ENCODE measurements at places on chromosomes 6 and 20.

GRCh38 chr20:34249291-34249690, 8.1 kb downstream of the ASIP start:
- no peak for DNase-seq

DNA sequence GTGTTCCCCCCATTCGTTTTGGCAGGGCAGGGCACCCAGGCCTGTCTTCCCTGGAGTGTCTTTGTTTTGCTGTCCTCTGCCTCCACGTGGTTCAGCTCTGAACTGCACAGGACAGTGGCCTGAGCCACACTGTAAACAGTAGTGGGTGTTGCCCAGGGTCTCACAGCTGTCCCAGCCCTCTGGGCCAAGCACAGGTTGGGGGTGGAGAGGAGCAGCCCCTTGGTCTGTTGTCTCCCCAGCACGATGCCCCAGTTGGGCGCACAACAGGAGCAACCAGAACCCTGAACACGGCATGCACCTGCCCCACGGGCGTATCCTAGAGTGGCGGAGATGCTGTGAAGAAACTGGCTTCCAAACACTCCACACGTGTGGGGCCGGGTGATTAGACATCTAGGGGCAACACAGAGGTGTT, 14.4 kb downstream of the CCDC167 start:
- DNase-seq, result no peak

- no peak for DNase-seq
Observed at GRCh38 chr20:37902504-37903313, at the start of gene VSTM2L. Gene VSTM2L (plus strand): TSS chr20:37903127. CDS start chr20:37903351, 224 bp downstream.

DNA sequence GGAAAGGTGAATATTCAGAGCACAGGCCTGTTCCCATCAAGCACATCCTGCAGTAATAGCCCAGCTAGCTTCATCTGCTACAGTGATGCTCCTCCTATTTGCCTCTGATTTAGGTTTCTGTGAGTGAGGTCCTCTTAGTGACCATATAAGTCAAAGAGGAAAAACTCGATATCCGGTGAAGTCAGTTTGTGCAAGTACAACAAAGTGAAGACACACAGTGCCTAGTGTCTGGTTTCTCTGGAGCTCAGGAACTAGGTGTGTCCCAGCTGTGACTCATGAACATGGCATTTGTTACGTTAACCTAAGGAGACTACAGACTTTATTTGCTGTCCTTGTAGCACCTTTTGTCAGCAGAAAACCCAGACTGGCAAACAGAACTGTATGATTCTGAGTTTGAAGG, 33.9 kb downstream of the EDN1 start:
- no peak for DNase-seq

GRCh38 chr6:157761331-157761921, 61.6 kb upstream of the SNX9 start:
- no peak for DNase-seq

DNA sequence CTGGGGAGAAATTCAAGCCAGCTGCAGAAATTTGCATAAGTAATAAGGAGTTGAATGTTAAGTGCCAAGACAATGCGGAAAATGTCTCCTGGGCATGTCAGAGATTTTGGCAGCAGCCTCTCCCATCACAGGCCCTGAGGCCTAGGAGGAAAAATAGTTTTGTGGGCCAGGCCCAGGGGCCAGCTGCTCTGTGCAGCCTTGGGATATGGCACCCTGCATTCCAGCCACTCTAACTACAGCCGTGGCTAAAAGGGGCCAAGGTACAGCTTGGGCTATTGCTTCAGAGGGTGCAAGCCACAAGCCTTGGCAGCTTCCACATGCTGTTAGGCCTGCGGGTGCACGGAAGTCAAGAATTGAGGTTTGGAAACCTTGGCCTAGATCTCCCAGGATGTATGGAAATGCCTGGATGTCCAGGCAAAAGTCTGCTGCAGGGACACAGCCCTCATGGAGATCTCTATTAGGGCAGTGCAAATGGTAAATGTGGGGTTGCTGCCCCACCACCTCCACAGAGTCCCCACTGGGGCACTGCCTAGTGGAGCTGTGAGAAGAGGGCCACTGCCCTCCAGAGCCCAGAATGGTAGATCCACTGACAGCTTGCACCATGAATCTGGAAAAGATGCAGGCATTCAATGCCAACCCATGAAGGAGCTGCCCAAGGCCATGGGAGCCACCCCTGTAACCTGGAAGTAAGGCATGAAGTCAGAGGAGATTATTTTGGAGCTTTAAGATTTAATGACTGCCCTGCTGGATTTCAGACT, 126.5 kb downstream of the DTNBP1 start:
- DNase-seq, result no peak

DNA sequence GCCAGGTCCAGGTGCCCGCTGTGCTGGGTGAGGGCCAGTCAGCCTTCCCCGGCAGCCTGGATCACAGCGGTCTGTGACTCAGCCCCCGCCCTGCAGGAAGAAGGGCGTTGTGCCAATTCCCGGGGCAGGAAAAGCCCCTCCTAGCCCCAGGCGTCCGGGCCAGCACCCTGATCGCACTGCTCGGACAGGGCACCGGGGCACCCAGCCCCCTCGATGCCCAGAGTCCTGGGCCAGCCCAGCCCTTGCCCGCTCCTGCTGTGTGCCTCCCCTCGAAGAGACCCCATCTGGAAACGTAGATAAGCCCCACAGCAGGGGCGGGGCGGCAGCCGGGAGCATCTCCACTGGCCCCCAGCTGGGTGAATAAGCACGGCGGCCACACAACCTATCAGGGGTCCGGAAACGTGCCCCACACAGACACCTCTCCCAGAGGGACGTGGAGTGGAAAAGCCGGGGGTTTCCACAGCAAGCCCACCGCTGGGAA, 9.9 kb downstream of the LAMA5 start:
- DNase-seq, result no peak

DNA sequence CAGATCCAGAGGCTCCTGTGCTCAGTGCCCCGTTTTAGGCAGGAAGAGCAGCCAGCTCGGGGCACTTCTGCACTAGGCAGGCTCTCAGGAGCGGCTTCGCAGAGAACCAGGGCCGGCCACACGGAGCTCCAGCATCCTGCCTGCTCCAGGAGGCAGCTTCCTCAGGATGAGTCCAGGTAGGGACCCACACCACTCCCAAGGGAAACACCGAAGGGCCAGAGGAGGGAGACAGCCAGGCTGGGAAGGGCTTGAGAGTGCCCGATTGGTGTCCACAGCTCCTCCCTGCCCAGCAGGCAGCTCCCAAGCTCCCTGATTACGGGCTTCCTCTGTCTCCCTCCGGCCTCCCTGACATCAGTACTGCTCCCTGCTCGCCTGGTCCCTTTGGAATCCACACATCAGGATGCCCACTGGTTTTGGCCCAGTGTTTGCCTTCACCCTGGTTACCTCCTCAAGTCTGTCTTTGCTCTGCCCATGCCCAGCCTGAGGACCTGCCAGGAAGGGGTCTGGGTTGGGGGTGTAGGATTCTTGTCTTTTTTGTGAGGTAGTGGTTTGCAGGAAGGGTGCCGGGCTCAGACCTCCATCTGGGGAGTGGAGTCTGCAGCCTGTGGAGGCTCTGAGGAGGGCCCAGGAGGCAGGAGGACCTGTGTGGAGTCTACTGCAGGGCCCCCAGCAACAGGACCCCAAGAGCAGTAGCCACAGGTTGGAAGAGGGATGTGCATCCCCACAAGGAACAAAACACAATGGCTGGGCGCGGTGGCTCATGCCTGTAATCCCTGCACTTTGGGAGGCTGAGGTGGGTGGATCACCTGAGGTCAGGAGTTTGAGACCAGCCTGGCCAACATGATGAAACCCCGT, 11.2 kb upstream of the PYGB start:
- DNase-seq, result no peak

- no peak for DNase-seq
Observed at GRCh38 chr20:34915131-34915530, 38.7 kb downstream of the ACSS2 start.

DNA sequence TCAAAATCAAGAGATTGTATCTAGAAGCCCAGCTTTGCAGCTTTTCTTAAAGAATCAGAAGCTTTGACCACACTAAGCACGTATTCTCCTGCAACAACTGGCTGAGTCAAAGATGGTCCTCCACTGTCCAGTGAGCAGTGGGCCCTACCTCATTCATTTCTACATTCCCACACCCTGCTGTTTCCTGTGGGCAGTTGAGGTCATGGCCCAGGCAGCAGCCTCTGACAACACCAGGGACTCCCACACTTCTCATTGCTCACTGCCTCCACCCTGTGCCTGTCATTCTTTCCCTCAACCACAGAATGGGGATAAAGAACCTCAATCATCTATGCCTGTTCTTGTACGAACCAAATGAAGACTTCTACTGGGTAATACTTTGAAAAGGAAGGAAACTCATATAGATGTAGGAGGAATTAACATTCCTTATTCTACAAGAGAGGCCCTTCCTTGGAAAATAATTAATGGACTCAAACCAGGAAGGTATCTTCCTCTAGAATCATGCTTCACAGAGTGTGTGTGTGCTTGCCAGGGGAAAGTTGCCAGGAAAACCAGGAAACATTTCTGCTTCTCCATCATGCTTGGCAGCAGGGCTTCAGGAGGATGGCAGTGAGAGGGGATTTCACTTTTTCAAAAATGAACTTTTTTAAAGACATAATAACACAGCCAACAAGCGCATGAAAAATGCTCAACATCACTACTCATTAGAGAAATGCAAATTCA, 191.7 kb upstream of the RIN2 start:
- no peak for DNase-seq

GRCh38 chr20:9402141-9402540, 112.2 kb upstream of the LAMP5 start:
- no peak for DNase-seq

GRCh38 chr6:5083307-5083583, 1.9 kb upstream of the PPP1R3G start:
- no peak for DNase-seq

DNA sequence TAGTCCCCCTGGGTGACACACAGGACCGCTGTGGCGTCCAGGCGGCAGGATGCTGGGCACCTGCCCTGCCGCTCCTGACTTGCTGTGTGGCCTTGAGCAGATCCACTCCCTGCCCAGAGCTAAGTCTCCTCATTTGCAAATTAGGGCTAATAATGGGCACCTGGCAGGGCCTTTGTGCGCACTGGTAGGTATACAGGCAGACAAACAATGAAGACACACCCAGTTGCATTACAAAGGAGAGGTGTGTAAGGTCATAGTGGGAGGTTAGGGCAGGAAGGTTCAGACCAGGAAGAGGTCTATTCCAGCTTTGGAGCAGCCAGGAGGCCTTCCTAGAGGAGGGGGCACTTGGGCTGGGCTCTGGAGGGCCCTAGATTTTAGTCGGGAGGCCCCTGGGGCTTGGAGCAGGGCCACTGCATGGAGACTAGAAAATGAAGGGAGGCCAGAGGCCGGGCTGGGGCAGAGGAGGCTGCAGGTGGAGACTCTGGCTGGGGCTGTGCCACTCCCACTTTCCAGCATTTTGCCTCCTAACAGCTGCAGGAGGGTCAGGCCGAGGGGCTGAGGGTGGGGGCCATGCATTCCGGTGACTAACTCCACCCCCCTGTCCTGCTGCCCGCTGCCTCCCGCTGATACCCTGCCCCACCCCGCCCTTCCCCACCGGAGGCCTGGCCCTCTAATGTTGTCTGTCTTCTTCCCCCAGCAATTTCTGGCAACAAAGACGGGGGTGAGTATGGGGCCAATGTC, 28.5 kb downstream of the MYH7B start:
- no peak for DNase-seq

GRCh38 chr6:56235245-56235644, 12.1 kb downstream of the COL21A1 start:
- DNase-seq, result no peak

GRCh38 chr6:1461736-1462135, 72.4 kb downstream of the FOXF2 start:
- DNase-seq, result no peak

- no peak for DNase-seq
Observed at GRCh38 chr6:124163676-124164075, 360.0 kb downstream of the NKAIN2 start.

DNA sequence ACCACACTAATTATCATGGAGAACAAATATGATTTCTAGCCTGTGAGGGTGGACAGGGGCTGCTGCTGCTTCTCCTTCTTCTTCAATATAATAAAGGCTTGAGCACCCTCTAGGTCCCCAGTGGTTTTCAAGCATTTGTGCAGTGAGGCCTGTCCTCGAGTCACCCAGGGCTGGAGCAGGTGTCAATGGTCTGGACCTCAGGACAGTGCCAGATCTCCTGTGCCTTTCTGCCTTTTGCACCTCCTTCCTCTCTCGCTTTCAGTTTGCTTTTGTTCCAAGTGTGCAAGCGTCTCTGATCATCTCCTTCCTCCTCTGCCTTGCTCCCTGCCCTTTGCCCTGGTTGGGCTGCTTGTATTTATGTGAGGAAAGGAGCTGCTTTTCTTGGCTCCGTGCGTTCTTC, 152.2 kb upstream of the SYNDIG1 start:
- no peak for DNase-seq

DNA sequence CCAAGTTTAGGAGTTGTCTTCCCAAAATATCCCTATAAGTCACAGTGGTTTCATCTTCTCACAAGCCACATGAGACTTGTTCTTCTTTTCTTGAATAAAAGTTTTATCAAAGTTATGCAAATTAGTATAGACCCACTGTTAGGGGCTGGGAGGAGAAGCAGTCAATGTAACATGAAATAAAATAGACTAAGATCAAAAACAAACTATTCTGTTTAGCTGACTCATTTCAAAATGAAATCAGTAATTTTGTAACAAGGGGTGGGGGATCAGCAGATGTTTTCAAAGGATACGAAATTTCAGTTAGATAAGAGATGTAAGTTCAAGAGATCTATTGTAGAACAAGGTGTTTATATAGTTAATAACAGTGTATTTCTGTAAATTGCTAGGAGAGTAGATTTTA, 339.6 kb upstream of the PRDM1 start:
- DNase-seq, result no peak

- DNase-seq, result no peak
Observed at GRCh38 chr20:37365760-37366638, 20.1 kb downstream of the SRC start.

DNA sequence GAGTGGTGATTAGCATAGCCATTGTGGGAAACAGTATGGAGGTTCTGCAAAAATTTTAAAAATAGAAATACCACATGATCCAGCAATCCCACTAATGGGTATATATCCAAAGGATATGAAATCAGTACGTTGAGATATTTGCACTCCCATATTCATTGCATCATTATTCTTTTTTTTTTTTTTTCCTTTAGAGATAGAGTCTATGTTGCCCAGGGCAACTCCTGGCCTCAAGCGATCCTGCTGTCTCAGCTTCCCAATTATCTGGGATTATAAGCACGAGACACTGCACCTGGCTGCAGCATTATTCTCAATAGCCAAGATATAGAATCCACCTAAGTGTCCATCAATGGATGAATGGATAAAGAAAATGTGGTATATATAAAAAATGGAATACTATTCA, 6.9 kb upstream of the MCCD1 start:
- DNase-seq, result no peak

- DNase-seq, result no peak
Observed at GRCh38 chr20:10022625-10023024, 12.2 kb upstream of the ANKEF1 start.

GRCh38 chr6:53583451-53583850, 38.5 kb upstream of the GCLC start:
- no peak for DNase-seq

- DNase-seq, result no peak
Observed at GRCh38 chr6:106572436-106572835, 56.9 kb downstream of the RTN4IP1 start.

- DNase-seq, result no peak
Observed at GRCh38 chr6:139416146-139416545, 41.7 kb upstream of the CITED2 start.

All from stimulated activated CD4-positive, alpha-beta T cell treated with anti-CD3 and anti-CD28 coated beads, Interleukin-1b, Interleukin-23, amount 100 ng/mL, for 1 hour (primary cell).